Chondrocyte (in vitro differentiated cells): ENCODE measurements at places on chromosomes 12 and 14.

DNA sequence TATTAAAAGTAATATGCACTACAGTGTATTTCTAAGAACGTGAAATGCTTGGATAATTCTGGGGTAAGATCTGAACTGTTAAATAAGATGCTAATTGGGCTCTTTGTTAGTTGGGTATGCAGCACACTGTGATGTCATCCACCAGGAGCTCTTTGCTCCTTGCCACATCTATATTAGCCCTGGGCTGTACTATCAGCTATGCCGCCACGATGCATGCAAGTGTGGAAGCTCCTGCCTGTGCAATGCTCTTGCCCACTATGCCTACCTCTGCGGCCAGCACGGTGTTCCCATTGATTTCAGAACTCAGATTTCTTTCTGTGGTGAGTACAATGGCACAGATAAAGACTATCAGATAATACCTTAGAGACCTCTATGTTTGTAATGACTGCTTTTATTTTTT is 165.6 kb downstream of the OTOGL start:
- no peak for DNase-seq

- no peak for DNase-seq
Observed at GRCh38 chr12:15778126-15778525, 11.1 kb downstream of the EPS8 start.

DNA sequence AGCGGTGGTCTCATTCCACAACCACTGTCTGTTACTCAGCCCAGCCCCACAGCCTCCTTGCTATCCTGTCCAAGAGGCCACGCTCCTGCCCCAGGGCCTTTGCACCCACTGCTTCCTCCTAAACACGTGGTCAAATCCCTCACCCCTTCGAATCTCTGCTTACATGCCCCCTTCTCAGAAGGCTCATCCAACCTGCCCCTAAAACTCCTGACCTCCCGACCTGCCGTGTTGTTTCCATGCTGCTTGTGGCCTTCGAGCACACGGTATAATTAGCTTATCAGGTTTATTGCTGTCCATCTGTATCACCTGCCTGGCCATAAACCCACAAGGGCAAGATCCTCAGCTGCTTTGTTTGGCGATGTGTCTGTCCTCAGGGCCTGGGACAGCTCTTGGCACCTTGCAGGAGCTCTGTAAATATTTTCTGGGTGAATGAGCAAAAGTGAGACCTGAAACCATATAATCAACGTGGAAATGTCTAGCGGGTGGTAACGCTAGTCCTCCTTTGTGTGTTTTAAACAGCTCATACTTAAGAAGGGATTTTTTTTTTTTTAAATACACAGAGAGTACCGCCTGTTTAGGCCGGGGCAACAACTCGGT is 36.0 kb downstream of the SCARB1 start:
- DNase-seq, result no peak

DNA sequence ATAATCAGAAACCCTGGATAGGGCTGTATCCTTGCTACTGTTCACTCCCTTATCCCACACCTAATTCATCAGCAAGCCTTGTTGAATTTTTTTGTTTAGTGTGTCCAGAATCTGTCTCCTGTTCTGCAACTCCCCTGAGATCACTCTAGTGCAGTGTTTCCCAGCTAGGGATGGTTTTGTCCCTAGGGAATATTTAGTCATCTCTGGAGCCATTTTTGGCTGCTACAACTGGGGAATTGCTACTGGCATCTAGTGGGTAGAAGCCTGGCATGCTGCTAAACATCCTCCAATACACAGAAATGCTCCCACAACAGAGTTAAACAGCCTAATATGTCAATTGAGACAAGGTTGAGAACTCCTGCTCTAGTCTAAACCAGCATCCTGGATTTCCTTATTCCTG is 248.0 kb downstream of the NPAS3 start:
- DNase-seq, result no peak

- DNase-seq, result no peak
Observed at GRCh38 chr12:29990971-29991370, 207.2 kb upstream of the TMTC1 start.

- DNase-seq, result no peak
Observed at GRCh38 chr12:109218996-109219395, 90.1 kb downstream of the FOXN4 start.

- DNase-seq, result no peak
Observed at GRCh38 chr12:99732131-99732530, 84.6 kb downstream of the GARIN6 start.

GRCh38 chr14:62691647-62692489 is 353.4 kb downstream of the KCNH5 start:
- DNase-seq, result no peak

DNA sequence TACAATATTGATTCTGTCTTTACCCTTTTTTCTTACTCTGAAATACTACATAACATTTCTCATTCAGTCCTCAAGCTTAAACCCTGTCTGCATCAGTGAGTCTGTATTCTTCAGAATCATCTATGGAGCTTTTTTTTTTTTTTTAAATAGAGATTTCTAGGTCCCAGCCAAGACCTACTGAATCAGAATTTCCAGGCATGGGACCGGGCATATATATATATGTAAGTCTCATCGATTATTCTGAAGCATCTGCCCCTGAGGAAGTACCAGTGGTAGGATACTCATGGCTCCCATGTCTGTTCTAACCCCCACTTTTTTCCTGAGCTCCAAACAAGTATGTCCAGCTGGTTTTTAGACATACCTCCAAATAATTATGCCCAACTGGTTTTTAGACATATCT is 6.1 kb downstream of the DDX47 start:
- DNase-seq, result no peak
